Activated CD4-positive, alpha-beta T cell treated with anti-CD3 and anti-CD28 coated beads for 48 hours (primary cell): ENCODE measurements at places on chromosomes 1 and 21.

- no peak for DNase-seq
Observed at GRCh38 chr1:245863566-245864184, 643.4 kb downstream of the SMYD3 start.

GRCh38 chr1:234970731-234971476, 157.7 kb downstream of the TOMM20 start:
- DNase-seq = no peak

- DNase-seq = peak; percentile 31
Observed at GRCh38 chr21:41923631-41924367, 30.0 kb downstream of the C2CD2 start.

GRCh38 chr1:110982320-110982719, 18.6 kb upstream of the LRIF1 start:
- no peak for DNase-seq

DNA sequence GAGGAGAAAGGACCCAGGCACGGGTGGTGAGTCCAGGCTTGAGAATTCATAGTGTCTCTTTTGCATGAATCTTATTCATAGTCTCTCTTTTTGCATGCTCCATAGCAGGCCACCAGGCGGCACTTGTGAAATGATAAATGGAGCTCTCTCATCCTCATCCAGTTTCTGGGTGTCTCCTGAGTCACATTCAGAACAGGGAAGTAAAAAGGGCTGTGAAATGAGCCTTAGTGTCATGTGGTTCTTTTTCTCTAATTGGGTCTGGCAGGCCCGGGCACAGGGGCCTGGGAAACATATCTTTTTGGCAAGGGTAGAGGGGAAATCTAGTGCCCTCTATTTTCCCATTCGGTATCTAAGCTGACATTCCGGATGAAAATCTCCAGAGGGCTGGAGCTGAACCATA, 19.1 kb upstream of the NCF2 start:
- DNase-seq = peak; percentile 36

DNA sequence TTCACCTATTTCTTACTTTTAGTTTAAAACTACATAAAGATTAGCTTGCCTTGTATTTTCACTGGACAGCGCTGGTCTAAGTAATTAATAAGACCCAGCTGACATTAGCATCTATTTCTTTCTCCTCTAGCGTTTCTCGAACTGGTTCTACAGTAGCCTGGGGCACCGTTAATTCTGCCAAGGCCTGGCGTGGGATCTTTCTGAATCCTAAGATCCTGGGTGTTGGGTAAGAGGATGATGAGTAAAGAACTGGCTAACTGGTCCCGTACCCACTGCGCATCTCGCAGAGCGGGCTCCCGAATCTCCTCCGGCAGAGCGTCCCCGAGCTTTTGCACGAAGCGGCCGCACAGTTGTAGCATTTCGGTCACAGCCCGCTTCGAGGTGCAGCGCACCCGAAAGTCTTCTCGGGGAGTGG, 309 bp downstream of the NSL1 start:
- DNase-seq = no peak

DNA sequence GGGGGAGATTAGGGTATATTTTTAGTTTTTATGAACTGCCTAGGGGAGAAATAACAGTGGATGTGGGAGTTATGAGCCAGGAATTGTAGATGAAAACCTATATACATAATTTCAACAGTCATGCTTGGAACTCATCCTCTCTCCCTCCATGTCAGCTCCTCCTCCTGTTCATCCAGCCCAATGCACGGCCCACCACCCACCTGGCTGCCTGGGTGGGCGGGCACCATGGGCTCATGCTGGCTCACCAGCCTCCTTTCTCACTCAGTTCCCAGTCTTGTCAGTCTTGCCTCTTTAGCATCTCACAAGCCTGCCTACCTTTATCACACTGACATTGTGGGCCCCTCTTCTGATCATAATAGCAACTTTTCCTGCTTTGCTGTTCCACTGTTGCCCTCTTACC, 336.0 kb downstream of the DISC1 start:
- no peak for DNase-seq

GRCh38 chr1:59015708-59016107, 231.9 kb upstream of the JUN start:
- no peak for DNase-seq

DNA sequence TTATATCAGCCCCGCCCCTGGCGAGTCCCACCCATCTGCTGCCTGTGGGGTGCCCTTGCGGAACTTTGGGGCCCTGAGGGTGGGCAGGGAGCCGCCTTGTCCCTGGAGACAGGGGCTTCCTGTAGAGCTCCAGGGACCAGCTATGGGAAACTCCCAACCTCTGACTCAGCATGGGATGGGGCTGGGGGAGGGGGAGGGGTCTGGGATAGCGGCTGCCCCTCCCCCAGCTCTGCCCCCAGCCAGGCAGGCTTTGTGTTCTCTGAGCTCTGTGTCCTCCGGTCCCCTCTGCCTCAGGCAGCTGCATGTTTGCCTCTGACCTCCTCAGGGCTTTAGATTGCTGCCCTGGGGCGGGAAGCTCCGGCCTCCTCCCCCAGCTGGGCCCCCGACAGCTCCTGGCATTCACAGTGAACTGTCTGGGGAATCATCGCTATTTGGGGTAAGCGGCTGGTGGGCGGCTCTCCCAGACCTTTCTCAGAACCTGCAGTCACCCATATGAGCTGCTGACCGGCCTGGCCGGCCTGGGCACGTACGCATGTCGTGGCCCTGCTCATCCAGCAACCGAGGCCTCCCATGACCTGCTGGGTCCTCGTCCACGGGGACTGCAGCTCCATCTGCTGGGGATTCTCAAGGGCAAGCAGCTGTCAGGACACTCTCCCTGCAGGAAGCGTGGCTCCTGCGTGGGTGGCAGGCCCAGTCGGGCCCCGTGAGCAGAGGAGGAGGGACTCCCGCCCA, 17.1 kb downstream of the ARHGEF16 start:
- no peak for DNase-seq

DNA sequence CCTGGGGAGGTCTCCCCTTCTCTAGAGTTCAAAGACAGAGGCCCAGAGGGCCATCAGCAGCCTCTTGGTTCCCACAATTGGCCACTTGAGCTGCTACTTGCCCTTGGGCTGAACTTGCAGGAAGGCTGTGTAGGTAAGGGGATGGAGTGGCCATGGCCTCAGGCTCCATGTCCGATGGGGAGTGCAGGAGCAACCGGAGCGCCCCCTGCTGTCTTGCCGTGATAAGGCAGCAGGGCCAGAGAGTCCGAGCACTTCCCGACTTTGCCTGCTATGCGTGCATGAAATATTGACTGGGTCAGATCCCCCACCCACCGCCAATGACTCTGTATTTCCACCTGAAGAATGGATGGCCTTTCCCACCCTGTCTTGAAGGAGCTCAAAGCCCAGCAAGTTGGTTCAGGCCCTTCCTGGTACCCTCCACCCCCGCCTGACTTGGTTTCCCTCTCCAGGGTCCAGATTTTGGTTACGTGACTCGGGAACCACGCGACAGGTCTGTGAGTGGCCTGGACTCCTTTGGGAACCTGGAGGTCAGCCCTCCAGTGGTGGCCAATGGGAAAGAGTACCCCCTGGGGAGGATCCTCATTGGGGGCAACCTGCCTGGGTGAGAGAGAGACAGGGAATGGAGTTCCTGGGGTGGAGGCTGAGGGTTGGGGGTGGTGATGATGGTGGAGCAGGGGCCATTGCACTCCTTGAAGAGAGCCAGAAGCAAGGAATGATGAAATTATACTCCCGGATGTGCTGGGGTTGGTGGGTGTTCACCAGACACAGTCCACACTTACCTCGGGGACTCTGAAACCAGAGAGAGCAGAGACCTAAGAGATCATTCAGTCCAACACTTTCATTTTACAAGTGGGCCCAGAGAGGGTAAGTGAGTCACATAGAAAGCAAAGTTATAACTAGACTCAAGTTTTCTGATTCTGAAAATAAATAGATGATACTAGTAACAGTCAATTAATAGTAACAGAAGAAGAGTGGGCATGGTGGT, 25.6 kb downstream of the PADI3 start:
- DNase-seq = peak; percentile 64

- no peak for DNase-seq
Observed at GRCh38 chr21:15281714-15282113, 216.9 kb upstream of the NRIP1 start.

GRCh38 chr1:229716069-229716468, 90.0 kb downstream of the URB2 start:
- DNase-seq = no peak

DNA sequence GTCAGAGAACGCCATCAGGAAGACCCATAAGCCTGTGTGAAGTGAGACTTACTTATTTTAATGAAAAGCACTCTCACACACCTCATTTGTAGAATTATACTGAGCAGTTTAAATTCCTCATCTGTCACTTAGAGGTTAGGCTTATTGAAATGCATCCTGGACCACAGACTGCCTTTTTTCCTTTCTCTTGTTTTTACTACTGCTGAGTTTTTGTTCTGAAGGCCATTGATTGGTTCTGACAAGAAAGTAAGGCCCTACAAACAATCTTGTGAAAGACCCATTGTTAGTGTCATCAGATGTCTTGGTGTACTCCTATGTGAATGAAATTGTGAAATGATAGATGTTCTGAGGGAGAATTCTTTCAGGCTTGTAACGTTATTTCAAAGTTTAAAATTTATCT, 1343.3 kb upstream of the ADGRL2 start:
- no peak for DNase-seq

- DNase-seq = no peak
Observed at GRCh38 chr1:78958711-78959110, 47.8 kb downstream of the ADGRL4 start.

DNA sequence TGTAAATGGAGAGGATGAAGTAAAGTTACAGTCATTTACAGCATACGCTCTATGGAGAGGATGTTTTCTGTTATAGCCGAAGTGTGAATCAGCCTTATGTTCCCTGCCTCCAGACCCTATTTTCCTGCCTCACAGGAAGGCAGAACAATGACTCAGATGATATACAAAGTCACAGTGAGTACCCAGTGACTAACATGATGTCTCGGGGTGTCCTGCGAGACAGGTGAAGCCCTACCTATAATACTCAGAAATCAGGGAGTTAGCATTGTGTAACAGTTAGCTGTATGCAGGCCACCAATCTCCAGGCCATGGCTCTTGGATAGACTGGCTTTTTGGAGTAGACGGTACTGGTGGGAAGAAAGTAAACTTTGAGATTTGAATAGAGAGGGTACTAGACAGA, 55.6 kb upstream of the FBXO28 start:
- DNase-seq = no peak

DNA sequence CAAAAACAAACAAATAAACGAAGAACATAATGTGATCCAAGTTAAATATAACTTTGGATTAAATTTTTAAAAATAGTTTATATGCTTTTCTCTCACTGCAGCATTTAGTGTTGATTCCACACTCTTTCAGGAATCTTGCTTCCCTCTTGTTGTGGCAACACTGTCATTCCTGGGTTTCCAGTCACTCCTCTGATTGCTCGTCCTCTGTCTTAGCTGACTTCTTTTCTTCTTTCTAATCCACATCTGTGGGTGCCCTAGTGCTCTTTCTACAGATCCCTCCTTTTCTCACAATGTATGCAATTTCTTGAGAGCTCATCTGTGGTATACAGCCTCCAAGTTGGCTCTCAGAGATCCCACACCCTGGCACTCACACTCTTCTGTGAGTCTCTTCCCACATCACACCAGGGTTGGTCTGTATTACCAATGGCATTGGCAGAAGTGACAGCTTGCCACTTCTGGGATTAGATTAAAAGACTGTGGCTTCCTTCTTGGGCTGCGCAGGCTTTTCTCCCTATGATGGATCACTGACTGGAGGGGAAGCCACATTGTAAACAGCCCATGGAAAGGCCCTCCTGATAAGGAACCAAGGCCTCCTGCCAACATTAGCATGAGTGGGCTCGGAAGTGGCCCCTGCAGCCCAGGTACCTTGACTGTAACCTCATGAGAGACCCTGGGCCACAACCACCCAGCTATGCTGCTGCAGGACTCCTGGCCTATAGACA, 11.5 kb upstream of the MYOC start:
- no peak for DNase-seq

GRCh38 chr1:205588636-205589035, 43.2 kb downstream of the ELK4 start:
- DNase-seq = peak; percentile 57

DNA sequence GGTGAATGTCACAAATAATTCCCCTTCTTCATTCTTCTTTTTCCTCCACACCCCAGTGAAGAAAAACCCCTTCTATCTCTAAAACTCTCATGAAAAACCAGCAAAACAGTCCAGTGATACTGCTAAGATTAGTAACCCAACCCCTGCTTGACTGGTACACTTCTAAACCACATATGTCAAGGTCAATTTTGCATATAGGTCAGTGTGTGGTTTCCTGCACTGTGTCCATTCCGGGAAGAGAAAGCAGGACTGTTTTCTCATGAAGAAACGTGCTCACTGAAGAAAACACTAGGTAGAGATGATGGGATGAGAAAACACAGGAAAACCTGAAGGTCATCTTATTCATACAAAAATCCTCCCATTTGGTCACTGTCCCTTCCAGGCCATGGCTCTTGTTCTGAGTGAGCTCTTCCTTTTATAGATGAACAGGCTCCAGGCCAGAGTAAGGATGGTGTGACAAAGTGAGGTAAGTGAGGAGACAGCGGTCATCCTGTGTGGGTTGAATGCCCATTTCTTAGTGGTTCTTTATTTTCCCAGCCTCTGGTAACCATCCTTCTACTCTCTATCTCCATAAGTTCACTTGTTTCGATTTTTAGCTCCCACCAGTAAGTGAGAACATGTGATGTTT, 122.7 kb downstream of the FASLG start:
- no peak for DNase-seq

DNA sequence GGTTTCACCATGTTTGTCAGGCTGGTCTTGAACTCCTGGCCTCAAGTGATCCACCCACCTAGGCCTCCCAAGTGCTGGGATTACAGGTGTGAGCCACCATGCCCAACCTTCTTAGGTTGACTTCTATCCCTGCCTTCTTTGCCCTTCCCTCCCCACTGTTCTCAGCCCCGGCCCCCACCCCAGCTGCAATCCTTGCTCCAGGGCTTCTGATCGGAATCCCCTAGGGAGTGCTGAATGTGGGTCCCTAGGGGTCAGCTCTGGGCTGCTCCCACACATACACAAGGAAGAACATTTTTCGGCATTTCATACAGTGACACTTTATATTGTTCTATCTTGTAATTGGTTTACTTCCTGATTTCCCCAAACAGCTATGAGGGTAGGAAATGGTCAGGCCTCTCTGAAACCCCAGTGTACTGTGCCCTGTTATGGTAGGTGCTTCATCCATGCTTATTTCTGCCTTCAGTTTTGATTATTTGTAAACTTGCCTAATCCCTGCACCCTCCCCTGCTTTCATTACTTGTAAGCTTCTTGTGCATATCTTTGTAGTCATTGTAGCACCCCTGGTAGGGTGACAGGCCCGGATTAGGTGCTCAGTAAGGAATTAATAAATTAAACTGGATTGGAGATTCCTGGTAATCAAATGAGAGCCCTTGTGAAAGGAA, 5.8 kb upstream of the SRP9 start:
- no peak for DNase-seq

GRCh38 chr1:212794561-212795014, 2.9 kb downstream of the TATDN3 start:
- no peak for DNase-seq

- DNase-seq = no peak
Observed at GRCh38 chr1:207309745-207310273, 11.7 kb upstream of the CD55 start.

DNA sequence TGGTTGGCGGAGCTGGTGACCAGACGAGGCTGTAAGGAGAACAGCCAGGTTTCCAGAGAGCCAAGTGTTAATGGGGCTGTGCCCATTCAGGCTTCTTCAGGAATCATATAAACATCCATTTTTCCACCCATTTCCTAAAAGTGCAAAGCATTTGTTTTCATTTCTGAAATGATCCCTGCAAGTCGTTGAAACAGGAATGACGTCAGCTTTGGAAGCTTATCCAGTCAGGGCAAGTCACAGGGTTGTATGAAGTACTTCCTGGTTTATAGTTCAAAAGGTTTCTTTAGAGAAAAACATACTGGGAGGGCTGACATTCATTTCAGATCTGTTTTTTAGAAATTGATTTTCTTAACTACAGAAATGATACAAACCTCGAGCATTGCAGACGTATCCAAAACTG, 29.2 kb downstream of the IGSF5 start:
- no peak for DNase-seq
